ENCODE measurements at places on chromosomes 11 and 22.

DNA sequence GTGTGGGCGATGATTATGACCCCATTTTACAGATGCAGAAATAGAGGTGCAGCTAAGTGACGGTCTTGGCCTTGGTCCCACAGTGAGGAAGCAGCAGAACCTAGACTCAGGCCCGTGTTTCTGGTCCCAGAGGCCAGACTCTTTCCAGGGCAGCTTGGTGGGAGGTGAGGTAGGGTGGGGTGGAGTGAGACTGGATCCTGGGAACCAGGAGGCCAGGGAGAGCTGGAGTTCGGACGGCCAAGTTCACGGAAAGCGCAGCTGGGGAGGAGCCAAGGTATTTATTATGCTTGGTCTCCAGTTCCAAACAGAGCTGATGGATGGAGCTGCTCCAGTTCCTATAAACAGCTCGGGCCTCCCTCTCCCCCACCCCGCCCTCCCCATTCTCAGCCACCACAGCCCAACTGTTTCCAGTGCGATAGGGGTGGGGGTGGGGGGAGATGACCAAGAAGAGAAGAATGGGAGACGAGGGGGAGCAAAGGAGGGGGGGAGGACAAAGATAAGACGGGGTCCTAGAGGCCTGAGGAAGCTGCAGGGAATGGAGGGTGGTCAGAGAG lies 16.2 kb downstream of the LRRC32 start:
- no peak overlapping the region for H3K27ac ChIP-seq
- H3K27me3 ChIP-seq: peaks cover 35% of the 10 kb centered on the region
- DNase-seq: no peak
- H3K4me1 ChIP-seq: no peaks in the 10 kb centered on the region
- peaks cover 2% of the 10 kb centered on the region for H3K36me3 ChIP-seq

DNA sequence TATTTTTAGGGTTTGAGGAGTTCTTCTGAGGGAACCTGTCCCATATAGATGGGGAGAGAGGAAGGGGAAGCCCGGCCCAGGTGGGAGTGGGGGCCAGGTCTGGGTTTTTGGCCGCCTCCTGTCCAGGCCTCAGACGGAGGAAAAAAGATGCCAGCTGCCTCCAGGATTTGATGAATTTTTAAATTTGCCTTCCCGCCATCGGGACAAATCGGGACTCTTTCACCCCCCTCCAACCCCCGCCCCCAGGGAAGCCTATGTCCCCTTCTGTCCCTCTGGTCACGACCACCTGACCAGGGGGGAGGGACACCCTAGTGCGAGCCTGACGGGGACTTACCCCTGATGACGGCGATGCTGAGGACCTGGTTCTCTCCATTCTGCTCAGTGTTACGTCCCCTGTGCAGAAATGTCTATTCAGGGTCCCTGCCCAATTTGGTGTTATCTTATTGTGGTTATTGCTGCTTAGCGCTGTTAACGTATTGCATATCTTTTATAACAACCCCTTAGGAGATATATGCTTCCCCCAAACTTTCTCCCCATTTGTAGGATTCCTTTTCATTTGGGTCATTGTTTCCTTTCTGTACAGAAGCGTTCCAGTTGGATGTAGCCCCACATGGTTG lies 115.9 kb upstream of the GRK3 start:
- no peak for DNase-seq
- H3K36me3 ChIP-seq: peaks cover 9% of the 10 kb centered on the region
- H3K27me3 ChIP-seq: no peaks in the 10 kb centered on the region
- peak overlapping the region; percentile 83 for H3K4me3 ChIP-seq
- H3K27ac ChIP-seq: peak overlapping the region; percentile 82

DNA sequence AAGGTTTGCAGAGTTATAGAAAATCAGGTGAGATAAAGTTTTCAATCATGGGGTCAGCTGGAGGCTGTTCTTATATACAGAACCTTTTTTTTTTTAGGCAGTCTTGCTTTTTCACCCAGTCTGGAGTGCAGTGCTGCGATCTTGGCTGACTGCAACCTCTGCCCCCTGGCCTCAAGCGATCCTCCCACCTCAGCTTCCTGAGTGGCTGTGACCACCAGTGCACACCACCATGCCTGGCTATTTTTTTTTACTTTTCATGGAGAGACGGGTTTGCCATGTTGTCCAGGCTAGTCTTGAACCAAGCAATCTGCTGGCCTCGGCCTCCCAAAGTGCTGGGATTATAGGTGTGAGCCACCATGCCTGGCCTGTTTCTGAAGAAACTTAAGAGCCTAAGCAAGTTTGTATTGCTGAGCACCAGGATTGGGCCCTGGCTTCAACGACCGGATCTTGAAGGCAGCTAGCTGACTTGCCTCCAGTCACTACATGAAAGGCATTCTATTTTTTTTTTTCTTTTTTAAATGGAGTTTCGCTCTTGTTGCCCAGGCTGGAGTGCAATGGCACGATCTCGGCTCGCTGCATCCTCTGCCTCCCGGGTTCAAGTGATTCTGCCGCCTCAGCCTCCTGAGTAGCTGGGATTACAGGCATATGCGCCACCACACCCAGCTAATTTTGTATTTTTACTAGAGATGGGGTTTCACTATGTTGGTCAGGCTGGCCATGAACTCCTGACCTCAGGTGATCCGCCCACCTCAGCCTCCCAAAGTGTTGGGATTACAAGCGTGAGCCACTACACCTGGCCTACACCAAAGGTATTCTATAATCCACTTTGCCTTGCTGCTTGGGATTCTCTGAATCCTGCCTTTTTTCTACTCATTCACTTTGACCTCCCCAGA lies 7.6 kb downstream of the XBP1 start:
- no peaks in the 10 kb centered on the region for H3K27me3 ChIP-seq
- H3K36me3 ChIP-seq: peaks cover 51% of the 10 kb centered on the region
- H3K4me3 ChIP-seq: peak overlapping the region; percentile 9
- DNase-seq: no peak

DNA sequence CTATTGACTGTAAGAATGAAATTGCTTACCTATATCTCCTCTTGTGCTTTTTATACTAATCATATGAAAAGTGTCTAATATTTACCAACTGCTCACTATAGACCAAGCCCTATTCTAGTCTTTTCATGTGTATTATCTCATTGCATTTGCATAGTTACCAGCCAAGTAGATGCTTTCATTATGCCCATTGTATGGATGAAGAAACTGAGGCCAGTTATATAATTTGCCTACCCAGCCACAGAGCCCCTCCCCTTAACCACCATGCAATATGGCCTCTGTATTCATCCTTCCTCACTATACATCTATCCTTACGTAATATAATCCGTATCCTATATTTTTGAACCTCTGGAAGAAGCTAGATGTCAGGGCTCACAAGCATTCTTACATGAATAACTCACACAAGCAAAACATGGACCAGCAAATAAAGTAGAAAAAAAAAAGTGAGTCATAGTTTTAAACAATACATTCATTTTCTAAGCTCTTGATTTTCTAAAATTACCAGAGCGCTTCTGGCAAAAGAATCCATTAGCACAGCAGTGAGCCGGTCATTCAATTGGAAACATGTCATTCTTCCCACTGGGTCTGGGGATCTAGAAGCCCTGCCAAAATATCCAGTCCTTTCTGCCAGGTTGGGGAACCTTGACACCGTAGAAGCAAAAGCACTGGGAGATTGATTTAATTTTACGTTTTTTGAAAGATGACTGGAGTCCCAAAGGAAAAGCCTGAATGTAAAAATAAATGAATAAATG lies 80.0 kb downstream of the C11orf91 start:
- H3K4me3 ChIP-seq: no peak overlapping the region
- H3K36me3 ChIP-seq: peaks cover 2% of the 10 kb centered on the region
- no peak for DNase-seq
- peaks cover 55% of the 10 kb centered on the region for H3K27me3 ChIP-seq

GRCh38 chr22:35686298-35686697 lies 31.4 kb upstream of the APOL5 start:
- H3K27me3 ChIP-seq: no peaks in the 10 kb centered on the region
- H3K27ac ChIP-seq: no peak overlapping the region
- no peak for DNase-seq
- no peaks in the 10 kb centered on the region for H3K4me1 ChIP-seq
- no peaks in the 10 kb centered on the region for H3K36me3 ChIP-seq

DNA sequence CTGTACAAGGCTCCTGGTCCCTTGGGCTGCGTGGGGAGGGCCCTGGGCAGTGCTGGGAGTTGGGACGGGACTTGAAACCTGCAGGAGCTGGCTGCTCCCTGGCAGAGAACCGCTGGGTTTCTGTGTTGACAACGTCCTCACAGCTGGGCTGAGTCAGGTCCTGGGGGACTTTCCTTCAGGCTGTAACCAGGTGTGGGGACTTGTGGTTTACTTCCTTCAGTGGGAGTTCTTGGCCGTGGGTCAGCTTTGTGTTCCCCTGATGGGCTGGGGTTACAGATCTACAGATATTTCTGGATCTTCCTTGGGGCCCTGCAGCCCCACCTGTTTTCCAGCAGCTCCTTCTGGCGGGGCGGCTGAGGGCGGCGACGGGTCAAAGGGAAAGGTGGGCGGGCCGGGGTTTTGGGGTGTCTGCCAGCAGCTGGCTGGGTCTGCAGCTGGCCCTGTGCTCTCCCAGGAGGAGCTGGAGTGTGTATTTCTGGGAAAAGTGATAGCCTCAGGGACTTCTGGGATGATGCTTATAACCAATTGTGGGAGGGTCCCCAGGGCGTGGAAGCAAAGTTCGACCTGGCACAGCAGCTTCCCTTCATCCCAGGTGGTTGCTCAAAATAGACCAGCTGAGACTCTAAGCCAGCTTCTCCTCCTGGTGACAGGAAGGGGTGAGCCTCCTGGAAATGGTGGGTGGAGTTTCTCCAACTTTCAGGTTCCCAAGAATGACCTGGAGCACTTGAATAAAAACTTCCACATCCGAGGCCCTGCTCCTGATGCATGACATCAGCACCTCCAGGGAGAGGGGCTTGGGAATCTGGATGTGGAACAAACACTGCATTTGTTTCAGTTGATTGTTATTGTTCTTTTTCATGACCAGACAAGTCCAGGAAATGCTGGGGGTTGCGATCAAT lies 19.1 kb downstream of the ST14 start:
- H3K27me3 ChIP-seq: peaks cover 37% of the 10 kb centered on the region
- no peak overlapping the region for H3K27ac ChIP-seq
- no peak for DNase-seq
- H3K4me1 ChIP-seq: no peaks in the 10 kb centered on the region

GRCh38 chr11:32131321-32131720 lies 40.4 kb downstream of the RCN1 start:
- no peaks in the 10 kb centered on the region for H3K4me1 ChIP-seq
- no peak for DNase-seq
- no peak overlapping the region for H3K27ac ChIP-seq

DNA sequence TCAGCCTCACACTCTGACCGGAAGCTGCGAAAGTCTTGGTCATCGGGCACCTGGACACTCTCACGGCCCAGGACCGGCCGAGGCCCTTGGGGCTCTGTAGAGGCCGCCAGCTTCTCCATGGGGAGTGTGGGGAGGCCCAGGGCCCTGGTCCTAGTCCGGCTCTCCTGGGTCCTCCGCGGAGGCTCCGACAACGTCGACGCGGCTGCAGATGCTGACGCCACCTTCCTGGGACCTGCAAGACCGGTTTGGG lies 12.9 kb downstream of the STARD10 start:
- peak overlapping the region; percentile 59 for H3K4me3 ChIP-seq
- no peaks in the 10 kb centered on the region for H3K27me3 ChIP-seq
- no peak overlapping the region for H3K27ac ChIP-seq
- peaks cover 38% of the 10 kb centered on the region for H3K4me1 ChIP-seq
- peaks cover 2% of the 10 kb centered on the region for H3K36me3 ChIP-seq
- no peak for DNase-seq

DNA sequence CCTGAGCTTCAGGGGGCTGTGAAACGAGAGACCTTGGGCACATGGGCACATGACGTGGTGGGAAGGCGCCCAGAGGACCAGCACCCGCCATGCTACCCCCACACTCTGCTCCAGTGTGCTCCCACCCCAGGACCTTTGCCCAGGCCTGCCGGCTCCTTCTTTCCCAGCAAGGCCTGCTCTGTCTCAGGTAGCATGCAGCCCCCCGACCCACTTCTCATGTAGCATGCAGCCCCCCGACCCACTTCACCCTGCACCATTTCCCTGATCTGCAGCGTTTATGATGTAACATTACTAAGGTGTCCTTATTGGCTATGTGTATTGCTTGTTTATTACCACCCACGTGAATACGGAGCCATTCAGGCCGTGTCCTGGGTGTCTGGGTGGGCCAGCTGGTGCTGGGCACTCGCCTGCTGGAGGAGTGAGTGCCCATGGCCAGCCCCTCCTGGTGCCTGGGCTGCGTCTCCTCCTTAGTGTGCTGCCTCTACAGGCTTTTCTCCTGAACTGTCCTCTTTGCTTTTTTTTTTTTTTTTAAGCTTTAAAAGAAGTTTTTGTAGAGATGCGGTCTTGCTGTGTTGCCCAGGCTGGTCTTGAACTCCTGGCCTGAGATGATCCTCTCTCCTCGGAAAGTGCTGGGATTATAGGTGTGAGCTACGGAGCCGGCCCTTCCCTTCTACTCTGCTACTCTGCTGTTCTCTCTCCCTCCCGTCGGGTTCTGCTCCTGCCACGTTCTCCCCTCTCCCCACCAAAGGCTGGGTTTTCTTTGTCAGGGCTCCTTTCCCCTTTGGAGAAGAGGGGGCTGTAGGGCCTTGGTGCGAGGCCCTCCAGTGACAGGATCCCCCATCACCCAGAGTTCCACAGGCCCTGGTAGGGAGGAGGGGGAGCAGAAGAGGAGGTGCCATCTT lies 29.4 kb downstream of the LRP5 start:
- H3K4me3 ChIP-seq: peak overlapping the region; percentile 25
- H3K4me1 ChIP-seq: peaks cover 39% of the 10 kb centered on the region
- no peaks in the 10 kb centered on the region for H3K27me3 ChIP-seq

DNA sequence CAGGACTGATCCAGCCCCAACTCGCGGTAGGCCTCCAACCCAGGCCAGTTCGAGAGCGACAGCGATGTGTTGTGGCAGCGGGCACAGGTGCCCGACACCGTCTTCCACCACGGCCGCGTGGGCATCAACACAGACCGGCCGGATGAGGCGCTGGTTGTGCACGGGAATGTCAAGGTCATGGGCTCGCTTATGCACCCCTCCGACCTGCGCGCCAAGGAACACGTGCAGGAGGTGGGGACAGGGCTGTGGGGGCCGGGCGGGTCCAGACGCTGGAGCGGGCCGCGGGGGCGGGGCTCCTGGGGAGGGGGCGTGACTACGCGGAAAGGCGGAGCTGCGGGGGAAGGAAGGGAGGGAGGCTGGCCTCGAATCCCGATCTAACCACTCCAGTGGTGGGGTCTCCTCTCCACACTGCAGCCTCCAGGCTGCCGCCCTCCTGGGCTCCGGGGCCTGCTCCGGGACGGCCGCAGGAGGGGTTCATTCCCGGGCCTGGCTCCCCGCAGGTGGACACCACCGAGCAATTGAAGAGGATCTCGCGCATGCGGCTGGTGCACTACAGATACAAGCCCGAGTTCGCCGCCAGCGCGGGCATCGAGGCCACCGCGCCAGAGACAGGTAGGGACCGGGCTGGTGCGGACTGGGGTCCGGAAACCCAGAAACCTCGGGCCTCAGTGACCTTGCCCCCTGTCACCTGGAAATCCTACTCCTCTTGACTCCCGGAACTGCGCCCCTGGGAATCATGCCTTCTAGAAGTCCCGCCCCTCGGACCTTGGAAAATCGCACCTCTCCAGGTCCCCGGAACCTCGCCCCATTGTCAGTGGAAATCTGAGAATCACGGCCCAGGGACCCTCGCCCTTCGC lies 14.9 kb downstream of the TMEM258 start:
- peaks cover 2% of the 10 kb centered on the region for H3K36me3 ChIP-seq
- H3K27ac ChIP-seq: no peak overlapping the region
- peaks cover 20% of the 10 kb centered on the region for H3K4me1 ChIP-seq

- H3K27me3 ChIP-seq: no peaks in the 10 kb centered on the region
- peaks cover 2% of the 10 kb centered on the region for H3K36me3 ChIP-seq
- no peak for DNase-seq
- peaks cover 7% of the 10 kb centered on the region for H3K4me1 ChIP-seq
- H3K4me3 ChIP-seq: no peak overlapping the region
Observed at GRCh38 chr22:26837784-26838470, 180.5 kb downstream of the MIAT start.

GRCh38 chr22:45552580-45553350 lies 50.1 kb downstream of the FBLN1 start:
- no peaks in the 10 kb centered on the region for H3K4me1 ChIP-seq
- peaks cover 27% of the 10 kb centered on the region for H3K27me3 ChIP-seq
- H3K36me3 ChIP-seq: peaks cover 2% of the 10 kb centered on the region
- no peak for DNase-seq
- H3K27ac ChIP-seq: no peak overlapping the region
- no peak overlapping the region for H3K4me3 ChIP-seq

Data from central memory CD8-positive, alpha-beta T cell (primary cell).